Stimulated activated CD4-positive, alpha-beta T cell treated with anti-CD3 and anti-CD28 coated beads, Interleukin-4, amount 100 ng/mL, for 4 hours (primary cell): ENCODE measurements at places on chromosomes 1 and 21.

DNA sequence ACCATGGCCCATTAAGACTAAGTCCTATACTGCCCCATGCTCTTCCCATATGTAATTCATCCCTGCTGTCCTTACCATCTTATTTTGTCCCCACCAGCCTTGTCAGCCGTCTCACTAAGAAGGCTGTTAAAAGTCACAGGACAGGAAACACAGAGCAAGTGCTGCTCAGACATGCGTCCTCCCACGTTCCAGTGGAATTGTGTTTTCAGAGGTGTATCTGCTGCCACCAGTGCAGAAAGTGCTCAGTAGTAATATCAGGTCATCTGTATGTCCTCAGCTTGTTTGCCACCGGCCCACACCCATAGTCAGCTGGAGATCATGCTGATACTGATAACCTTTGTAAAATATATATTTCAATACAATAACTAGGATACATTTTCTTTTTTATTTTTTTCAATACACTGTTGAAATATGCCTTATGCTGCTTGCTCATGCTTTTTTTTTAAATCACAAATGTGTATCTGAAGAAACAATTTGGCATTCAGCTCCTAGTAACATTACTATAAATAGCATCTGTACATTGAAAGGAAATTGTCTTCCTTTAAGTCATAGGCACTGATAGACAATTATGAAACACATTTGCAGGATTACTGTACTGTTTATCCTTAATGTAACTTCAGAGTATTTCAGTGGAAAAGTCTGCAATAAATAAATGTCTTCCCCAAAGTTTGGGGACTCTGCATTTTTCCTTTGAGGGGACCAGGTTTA, 156.9 kb downstream of the EDEM3 start:
- no peak for DNase-seq

GRCh38 chr1:37233606-37234005, 199.3 kb upstream of the GRIK3 start:
- DNase-seq = no peak

DNA sequence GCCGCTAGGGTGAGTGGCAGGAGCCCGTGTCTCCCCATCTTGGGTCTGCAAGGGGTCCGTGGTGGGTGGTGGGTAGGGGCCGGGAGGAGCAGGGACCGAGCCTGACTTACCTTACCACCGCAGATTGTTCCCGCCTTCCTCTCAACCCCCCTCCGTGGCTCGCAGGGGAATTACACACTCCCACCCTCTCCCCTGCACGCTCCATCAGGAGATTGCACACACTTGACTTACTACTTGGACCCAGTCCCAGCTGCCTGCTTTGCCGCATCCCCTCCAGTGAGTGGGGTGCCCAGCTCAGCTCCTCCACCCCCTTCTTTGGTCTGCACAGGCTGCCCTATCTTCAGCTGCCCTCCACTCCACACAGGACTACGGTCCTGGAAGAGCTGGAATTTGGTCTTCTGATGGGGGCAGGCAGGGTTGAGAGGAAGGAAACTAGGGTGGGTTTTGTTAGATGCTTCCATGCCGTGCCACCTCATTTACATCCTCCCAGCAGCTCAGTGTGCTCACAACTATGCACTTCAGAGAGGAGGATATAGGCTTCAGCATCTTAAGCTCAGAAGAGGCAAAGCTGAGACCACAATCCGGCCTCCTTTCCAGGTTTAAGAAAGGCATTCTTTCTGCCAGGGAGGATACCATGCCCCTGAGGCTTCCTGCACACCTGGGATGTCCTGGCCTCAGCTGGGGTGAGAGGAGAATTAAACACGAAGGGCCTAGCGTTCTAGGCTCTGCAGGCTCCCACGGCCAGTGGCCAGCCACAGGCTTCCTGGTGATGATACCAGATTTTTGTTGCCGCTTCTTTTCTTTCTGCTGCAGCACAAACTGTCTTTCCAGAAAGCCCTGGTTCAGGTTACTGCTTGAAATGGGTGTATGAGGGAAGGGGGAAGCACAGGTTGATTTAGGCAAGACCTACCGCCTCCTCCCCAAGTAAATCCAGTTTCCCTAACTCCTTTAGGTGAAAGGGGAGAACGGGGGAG, 2.3 kb downstream of the KCNC4 start:
- no peak for DNase-seq

- DNase-seq = no peak
Measured at GRCh38 chr1:162680419-162681121, 48.3 kb downstream of the DDR2 start.

DNA sequence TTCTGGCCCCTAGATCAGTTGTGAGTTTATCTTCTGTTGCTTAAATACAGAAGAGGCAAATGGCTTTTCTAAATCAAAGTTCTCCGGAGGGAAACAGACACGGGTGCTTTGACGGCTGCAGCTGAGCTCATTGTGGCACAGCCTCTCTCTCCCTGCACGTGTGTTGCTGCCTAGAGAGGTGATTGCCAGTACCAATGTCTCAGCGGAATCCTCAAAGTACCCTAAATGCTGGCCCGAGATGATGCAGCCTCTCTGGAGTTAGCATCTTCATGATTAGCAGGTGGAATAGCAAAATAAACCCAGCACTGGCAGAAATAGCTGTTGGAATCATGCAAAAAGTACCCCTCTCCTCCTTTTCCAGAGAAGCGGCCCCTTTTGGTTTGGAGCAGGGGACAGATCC, 192.2 kb downstream of the PRDM2 start:
- DNase-seq = no peak

DNA sequence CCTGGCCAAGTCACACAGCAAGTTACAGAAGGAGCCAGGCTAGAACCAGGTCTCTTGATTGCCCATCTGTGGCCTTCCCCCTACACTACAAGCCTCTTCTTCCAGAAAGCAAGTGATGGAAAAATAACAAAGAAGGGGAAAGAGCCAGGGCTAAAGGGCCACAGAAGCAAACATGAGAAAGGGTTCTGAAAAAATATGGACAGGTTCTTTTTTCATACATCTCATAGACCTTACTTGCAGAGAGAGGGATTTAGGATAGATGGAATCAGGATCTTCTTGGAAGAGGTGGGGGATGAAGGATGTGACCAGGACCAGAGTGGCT, 3.2 kb downstream of the RHBG start:
- no peak for DNase-seq

DNA sequence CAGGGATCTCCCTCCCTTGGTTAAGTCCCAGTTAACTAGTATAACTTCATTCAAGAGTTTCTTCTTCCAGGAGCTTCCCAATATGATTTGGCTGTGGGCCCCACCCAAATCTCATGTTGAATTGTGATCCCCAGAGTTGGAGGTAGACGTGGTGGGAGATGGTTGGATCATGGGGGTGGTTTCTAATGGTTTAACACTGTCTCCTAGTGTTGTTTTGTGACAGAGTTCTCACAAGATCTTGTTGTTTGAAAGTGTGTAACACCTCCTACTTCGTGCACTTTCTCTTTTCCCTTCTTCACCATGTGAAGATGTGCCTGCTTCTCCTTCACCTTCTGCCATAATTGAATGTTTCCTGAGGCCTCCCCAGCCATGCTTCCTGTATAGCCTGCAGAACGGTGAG, 251.8 kb upstream of the FGGY start:
- no peak for DNase-seq

DNA sequence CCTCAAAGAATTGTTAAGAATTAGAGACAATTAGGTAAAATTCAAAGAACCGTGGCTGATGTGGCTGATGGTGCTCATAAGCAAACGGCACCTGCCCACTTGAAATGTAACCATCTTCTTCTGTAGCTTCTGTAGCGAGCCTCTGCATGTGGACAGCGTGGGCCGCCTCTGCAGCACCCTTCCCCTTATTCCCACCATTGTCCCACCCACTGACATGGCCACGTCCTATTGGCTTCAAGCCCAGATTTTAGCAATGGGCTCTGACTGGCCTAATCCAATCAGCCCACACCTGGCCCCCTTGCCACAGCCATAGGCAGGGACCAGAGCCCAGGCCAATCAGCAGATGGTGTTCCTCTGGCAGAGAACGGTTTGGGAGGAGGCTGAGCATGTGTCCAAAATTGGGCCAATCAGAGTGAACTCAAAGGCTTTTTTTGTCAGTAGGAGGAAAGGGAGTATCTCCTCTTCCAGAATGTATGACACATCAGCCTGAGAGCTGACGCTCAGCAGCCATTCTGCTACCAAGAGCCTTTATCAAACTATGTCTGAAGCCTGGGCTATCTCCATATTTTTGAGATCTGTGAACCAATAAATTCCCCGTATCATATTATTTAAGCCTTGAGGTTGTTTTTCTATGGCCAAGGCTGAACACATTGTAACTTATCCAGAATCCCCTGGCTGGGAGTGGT, 518.5 kb downstream of the SMYD3 start:
- DNase-seq = no peak

- DNase-seq = no peak
Measured at GRCh38 chr1:186980400-186980799, 151.7 kb downstream of the PLA2G4A start.

GRCh38 chr1:209707308-209707707, 2.7 kb downstream of the HSD11B1 start:
- no peak for DNase-seq

DNA sequence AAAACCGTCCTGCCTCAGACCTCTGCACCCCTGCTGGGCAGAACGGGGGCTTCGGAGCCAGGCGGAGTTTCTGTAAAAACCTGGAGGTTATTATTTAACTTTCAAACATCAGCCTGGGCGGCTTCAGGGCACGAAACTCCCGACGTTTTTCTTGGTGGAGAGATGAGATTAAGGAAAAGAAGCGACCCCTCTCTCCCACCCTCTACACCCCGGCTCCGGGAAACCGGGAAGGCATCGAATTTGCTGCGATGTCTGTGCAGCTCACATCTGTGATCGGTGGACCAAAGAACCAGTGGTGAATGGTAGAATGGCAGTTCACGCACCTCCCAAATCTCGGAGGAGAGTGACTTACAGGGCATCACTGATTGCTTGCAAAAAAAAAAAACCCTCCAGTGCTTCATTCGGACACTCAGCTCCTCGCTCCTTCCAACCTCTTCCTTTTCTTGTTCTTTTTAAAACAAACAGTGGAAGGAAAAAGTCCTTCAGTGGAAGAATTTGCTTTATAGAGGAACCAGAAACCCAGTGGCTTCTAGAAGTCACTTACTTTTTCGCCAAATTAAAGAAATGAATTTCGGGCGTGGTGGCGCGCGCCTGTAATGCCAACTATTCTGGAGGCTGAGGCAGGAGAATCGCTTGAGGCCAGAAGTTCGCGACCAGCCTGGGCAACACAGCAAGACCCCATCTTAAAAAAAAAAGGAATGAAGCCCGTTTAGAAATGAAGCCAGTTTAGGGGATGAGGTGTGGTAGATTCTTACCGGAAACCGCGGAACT, 884 bp downstream of the PHACTR4 start:
- DNase-seq = no peak

DNA sequence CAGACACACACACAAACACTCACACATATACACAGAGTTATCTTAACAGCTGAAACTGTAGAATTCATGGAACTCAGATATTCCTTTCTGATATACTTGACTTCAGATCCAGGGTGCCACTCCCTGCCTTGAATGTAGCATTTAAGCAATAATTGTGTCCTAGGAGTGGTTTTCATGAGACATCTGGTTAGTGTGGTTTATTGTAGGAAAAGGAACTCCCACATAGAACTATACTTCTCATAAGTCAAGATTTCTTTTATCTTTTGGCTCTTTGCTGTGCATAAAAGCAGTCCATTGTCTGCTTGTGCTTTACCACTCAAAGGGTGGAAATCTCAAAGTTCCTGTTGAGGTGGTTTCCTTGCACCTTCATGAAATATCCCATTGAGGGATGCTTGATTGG, 272.6 kb upstream of the SGIP1 start:
- DNase-seq = no peak

DNA sequence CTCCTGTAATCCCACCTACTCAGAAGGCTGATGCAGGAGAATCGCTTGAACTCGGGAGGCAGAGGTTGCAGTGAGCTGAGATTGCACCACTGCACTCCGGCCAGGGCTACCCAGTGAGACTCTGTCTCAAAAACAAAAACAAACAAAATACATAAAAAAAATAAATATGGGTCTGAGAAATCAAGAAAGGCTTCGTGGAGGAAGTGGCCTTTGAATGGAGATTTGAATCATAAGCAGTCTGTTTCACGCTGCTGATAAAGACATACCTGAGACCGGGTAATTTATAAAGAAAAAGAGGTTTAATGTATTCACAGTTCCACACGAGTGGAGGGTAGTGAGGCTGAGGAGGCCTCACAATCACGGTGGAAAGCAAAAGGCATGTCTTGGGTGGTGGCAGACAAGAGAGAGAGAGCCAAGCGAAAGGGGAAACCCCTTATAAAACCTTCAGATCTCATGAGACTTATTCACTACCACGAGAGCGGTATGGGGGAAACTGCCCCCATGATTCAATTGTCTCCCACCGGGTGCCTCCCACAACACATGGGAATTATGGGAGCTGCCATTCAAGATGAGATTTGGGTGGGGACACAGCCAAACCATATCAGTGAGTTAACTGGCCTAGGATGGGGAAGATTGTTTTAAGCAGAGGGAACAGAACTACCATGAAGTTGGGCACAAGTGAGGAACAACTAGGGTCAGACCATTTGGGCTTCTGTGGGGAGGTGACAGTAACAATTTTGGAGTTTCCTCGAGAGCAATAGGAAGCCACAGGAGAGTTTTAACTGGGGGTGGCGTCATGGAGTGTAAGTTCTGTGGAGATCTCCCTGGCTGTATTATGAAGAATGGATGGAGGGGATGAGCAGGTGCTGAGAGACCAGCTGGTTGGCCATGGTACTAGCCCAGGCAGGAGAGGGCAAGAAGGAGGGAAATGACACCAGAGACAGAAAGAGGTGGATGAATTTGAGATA, 22.2 kb upstream of the WNT4 start:
- DNase-seq = no peak

DNA sequence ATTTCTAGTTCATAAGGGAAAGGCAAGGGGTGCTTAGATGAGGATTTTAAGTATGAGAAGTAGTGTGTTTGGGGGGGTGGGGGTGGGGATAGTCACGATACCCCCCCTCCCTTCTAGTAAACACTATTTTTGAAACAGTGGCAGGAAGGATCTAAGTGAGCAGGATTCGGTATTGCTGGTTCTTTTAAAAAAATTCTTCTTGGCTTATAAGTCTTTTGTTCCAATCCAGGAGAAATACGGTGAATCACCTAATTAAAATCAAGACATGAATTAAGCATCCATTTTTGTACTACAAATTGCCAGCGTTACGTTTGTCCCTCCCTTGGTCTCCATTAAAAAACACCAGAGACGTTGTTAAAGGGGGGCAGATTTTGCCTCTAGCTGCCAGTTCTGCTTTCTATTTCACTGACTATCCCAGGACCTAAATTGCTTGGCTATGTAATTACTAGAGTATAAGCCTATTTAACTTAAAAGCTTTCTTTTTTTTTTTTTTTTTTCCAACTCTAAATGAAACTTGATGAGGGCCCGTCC, 911 bp downstream of the LMO4 start:
- DNase-seq = no peak
